AG20443 (cell line): ENCODE measurements at places on chromosomes 13 and 19.

DNA sequence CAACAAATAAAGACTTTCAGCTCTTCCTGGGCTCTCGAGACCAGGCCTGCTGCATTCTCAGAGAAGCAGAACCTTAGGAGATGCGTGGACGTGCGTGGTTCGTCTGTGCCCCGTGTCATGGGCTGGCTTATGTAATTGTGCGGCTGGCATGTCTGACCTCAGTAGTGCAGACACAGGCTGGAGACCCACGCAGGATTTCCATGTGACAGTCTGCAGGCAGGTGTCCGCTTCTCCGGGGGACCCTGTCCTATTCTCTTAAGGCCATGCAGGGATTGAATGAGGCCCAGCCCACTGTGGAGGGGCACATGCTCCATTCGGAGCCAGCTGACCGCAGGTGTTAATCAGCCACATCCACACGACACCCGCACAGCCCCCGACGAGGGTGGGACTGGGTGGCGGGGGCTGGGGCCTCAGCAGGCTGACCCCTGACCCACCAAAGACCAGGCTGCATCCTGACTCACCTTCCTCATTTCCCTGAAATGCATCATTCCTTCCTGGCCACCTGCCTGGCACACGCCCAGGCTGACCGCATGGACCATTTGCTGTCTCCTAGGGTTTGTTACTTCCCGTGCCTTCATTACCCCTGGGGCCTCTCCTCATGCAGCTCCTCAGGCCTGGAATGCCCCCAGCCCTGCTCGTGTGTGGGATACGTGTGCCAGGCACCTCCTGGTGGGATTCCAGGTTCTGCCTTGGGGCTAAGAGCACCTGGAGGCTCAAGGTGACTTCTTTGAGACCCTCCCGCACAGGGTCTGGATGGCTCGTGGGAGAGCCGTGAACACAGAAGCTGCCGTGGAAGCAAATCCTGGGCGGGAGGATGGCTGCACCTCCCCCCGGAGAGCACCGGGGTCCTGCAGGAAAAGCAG, 10.7 kb upstream of the MCF2L start:
- no peak for DNase-seq

DNA sequence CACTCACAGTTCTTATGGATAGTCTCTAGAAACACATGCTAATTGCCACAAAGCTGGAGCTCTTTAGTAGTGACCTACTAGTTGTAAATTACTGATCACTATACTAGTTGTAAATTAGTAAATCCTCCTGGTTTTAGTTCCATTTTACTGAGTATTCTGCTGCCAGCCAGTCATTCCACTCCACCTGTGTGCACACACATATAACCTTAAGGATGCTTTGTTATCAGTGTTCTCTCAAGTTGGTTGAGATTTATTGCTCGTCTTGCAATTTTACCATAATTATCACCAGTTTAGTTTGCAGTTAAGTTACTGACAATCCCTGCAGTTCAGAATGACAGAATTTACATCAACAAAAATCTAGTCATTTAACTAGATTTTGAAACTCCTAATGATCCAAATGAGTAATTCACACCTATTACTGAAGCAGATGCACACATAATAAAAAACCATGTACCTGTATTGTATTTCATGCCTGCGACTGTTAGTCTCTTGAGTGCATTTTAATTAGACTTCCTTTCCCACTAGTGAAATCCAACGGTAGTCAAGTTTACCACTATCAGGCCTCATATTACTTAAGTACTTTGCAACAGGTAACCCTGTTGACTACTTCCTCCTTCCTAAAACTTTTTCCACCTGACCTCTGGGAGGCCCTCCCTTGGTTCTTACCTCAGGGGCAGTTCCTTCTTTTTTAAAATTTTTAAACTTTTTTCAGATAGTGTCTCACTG, 7.6 kb downstream of the TPT1 start:
- no peak for DNase-seq

DNA sequence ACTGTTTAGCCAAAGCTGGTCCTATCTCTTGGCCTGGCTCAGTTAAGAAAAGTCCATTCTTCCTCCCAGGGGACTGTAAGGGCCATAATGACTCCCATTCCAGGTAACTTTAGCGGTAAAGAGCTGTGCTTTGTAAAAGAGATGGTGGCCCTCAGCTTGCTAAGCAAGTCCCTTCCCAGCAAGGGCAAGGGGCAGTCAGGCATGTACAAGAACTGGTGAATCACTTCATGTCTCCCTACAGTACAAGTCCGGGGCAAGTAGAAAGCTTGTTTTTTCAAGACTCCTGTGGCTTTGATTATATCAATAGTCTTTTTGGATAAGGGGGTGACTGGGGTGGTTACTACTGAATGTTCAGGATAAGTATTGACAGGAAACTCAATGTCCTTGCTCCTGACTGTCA, 88.9 kb downstream of the SLC25A15 start:
- no peak for DNase-seq

GRCh38 chr13:52353193-52353592, 52.8 kb downstream of the THSD1 start:
- DNase-seq: peak; percentile 76

DNA sequence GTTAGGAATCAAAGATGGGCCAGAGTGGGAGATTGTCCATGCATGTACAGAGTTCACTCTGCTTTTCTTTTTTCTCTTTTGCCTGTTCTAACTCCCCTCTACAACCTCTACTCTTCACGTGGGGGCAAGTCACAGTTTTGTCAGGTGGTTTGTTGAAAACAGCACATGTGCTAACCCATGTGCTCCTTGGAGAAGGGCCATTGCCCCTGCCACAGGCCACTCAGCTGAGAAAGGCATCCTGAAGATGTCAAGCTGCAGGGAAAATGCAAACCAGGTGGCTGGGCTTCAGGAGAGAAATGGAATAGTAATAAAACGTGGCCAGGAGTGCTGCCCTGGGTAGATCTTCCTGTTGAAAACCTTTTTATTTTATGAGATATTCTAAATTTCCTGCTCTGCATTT, 35.3 kb upstream of the SLC10A2 start:
- no peak for DNase-seq

DNA sequence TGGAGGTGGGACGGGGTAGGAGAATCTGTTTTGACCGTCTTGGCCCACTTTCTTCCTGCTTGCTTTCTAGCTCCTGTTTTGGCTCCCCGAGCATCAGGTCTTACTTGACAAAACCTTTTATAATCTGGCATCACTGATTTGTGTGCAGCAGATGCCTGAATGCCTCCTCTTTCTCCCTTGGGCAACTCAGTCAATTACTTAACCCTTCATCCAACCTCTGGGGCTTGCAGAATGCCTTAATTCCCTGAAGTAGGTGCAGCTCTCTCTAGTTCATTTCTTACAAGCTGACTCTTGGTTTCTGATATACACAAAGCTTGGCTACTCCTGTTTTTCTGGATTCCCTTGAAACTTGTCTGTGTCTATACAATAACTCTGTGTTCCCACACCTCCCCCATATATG, 5.7 kb upstream of the NUP58 start:
- no peak for DNase-seq

GRCh38 chr19:9981406-9982260, 28.7 kb downstream of the COL5A3 start:
- no peak for DNase-seq

GRCh38 chr19:46474211-46474610, 2.8 kb upstream of the PNMA8A start:
- no peak for DNase-seq

- DNase-seq: peak; percentile 59
Observed at GRCh38 chr19:15091918-15092753, 10.1 kb downstream of the OR1I1 start.

GRCh38 chr13:108812661-108813060, 183.2 kb downstream of the MYO16 start:
- DNase-seq: no peak
